ENCODE measurements at places on chromosomes 2 and 18. TPM values are rescaled to one million over a fixed set of nuclear protein-coding genes. Genes with fewer than 3 reads are reported as not detected.

- peak; percentile 70 for DNase-seq
Measured at GRCh38 chr2:239383036-239383758, 17.6 kb downstream of the HDAC4 start.

SLC5A7 gene
- total RNA-seq, result not detected

RAD51AP2 gene
- total RNA-seq, result not detected

SLC9A4 gene
- 0.14 TPM for total RNA-seq

DNA sequence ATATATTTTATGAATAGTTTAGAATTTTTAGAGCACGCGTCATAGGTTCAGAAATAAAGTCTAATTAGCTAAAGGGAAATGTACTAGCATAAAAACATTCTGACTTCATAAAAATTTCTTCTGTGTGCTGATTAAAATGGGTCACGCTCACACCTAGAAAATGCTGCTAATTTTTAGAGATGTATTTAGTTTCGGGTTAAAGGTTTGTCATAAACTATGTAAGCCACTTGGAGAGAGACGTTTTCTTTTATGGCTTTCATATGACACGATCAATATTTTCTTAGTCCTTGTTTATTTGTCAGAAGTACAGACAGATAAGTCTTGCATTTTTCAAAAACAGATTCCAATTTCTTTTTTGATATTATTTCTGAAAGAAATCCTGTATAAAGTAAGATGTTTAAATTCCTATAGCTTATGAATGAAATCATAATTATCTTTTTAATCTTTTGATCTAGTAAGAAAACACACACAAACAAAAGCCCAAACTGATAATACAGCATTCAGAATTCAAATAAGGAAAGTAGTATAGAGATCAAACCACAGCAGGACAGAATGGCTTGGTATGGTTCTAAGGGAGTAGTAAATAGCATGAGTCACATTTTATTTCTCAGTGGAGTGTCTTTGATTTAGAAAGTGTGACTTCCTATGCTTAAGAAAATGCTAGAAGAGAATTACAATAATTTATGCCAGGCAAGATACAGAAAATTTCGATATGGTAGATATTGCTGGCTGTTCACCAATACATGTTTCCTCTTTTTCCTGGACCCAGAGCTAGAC lies 236.6 kb downstream of the GPD2 start:
- no peak for DNase-seq

DDX1 gene
- total RNA-seq, result 81.3 TPM

DNA sequence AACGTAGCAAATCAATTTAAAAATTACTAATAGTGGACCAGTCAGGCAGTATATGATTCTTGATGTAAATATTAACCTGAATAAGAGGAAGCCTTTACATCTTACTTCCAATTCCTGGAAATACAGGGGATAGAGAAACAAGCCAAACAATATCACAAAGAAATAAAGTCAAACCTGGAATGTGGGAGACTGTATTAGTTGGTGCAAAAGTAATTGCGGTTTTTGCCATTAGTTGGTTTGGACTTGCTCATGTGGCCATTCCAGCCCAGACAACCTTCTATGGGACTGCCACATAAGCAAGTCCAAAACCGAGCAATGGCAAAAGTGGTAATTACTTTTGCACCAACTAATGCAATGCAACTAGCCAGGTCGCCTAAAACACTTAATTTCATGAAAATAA lies 38.9 kb upstream of the YES1 start:
- DNase-seq, result no peak

IL36RN gene
- total RNA-seq, result not detected

DNA sequence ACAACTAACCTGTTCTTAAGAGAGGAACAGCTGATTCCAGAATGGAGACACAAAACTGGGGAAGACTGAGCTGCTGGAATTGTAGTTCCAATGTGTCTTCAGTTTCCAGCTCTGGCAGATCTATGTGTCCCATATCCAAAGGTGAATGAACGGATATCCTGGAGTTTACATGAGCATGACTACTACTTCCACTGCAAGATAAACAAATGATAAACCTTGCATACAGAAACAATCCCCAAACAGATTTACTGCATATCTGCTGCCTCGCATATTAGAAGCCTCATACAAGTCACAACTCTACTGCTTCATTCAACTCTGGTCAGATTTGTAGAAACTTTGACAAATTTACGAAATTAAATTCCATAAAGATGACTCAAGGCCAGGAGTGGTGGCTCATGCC lies 15.0 kb downstream of the RTTN start:
- DNase-seq, result no peak

GRCh38 chr18:9596226-9596625 lies 18.1 kb downstream of the PPP4R1 start:
- no peak for DNase-seq

NEU2 gene
- total RNA-seq, result not detected

GRCh38 chr18:54960197-54960596 lies 936 bp upstream of the CCDC68 start:
- no peak for DNase-seq

DNA sequence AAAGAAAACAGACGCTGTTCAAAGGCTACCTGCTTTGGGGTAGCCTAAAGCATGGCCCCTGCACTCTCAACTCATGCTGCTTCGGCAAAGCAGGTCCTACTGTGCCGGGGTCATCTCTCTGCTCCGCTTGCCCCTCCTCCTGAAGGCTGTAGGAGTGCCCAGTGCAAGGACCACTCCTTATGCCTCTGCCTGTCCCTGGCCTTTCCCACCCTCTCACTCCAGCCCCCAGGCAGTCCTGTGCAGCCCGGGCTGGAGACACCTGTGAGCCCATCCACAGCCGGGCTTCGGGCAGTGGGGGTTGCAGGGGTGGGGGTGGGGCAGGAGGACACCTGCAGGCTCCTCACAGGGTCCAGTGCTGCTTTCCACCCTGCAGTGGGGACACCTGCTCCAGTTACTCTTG lies 69.1 kb downstream of the ACKR3 start:
- DNase-seq, result peak; percentile 72

DNA sequence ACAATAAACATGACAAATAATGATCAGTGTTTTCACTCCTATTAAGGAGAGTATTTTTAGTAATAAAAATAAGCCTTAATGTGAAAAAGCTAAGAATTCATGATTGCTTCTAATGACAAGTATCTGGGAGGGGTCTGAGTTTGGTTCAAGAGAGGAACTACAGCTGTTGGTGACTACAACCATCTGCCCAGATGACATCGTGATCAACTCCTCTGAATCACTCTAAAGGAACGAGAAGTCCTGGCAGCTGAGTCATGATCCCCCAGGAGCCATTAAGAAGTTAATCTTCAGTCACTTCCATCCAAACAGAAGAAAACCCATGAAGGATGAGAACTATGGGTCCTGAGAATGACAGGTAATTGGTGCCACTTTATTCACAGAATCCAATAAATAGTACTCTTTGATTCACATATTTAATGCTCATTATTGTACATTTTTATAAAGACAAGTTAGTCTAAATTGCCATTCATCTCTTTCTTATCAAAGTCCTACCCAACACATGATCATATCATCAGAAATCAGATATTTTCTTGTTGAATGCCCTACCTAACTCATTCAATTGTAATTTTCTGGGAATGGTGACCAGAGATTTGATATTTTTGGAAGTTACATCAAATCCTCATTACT lies 6.8 kb downstream of the TFPI start:
- no peak for DNase-seq

- no peak for DNase-seq
Measured at GRCh38 chr2:95667480-95667879, 75.7 kb downstream of the TRIM43 start.

ARHGAP28 gene
- total RNA-seq, result 15.6 TPM

- no peak for DNase-seq
Measured at GRCh38 chr2:216698895-216699294, 3.5 kb upstream of the IGFBP5 start.

RAB6D gene
- total RNA-seq, result not detected

- DNase-seq, result no peak
Measured at GRCh38 chr18:78849046-78849445, 130.6 kb upstream of the SALL3 start.

DNA sequence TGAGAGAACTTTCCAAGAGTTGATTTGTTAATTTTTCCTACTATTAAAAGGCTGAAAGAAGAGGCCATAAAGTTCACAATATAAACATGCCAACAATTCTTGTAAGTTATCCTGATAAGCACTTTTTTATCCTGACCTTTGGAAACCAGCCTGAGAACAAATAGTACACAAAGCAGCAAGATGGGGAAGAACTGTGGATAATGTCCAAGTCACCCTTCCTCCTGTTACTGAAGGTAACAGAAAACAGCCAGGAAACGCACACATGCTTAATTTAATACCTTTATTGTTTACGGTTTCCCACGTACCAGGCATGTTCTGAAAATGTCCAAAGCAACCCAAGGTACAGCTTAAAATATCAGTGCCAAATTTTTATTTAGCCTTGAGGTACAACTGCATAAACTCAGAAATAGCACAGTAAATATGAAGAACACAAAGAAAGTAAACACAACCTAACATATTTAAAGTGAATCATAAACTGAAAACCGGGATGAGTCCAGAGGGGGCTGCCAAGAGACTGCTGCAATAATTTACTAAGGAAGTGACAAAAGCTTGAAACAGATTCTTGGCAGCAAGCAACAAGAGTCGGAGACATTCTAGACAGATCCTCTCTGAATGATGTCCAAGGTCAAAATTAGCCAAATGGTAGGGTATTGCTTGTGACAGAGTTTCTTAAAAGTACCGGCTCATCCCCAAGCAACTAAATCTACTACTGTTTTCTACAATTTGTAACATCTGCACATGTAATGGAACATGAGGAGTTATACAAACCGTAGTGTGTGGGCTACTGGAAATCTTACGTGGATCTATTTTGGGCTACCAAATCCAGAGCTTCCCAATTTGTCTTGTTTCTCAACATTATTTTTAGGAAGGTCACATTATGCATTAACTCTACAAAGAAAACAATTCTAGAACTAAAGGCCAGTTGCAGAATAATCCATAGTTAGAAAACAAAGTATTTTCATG lies 93.2 kb downstream of the CABYR start:
- DNase-seq, result no peak

SATB2 gene
- total RNA-seq, result 9.0 TPM

DNA sequence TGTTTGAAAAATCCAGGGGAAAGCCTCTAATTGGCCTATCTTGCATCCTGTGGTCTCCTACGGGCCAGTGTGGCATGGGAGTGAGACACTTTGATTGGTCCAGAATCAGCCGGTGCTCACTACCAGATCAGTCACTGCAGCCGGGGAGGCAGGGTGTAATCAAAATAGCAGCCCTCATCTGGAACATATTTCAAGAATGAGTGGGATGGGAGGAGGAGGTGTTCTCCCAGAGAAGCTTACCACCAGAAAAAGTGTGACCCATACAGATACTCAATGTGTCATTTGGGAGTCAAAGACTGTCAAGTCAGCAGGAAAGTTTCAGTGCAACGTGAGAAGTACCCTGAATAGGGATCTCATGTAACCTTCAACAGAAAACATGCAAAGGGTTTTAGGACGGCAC lies 393.9 kb upstream of the SLC14A2 start:
- DNase-seq, result no peak

CREB1 gene
- total RNA-seq, result 67.9 TPM

PSD4 gene
- 10.5 TPM for total RNA-seq

DNA sequence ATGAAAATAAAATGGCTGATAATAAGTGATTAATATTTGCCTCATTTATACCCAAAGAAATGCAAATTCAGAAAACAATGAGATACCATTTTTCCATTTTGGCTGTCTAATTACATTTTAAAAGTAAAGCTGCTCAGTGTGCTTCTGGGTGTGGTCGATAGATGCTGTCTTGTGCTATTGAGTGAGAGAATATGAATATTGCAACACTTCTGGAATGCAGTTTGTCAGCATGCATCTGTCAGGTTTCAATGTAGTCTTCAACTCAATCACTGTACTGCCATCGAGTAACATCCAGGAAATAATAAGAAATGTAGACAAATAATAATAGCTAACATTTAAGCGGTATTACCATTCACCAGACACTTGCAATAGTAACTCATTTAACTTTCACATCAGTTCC lies 3.9 kb downstream of the IL18R1 start:
- no peak for DNase-seq

- peak; percentile 68 for DNase-seq
Measured at GRCh38 chr2:71601136-71602114, 148.1 kb downstream of the DYSF start.

ZNF521 gene
- 44.5 TPM for total RNA-seq

SAG gene
- not detected for total RNA-seq

PDE1A gene
- total RNA-seq, result 7.7 TPM

- DNase-seq, result no peak
Measured at GRCh38 chr18:35345460-35345921, 1.3 kb upstream of the ZNF24 start.

GRCh38 chr2:98514096-98514639 lies 69.5 kb downstream of the INPP4A start:
- no peak for DNase-seq

EHD3 gene
- total RNA-seq, result 17.4 TPM

GRCh38 chr2:177165721-177166711 lies 46.6 kb upstream of the HNRNPA3 start:
- no peak for DNase-seq

BCL2 gene
- total RNA-seq, result 11.6 TPM

PJVK gene
- total RNA-seq, result 2.7 TPM

DNA sequence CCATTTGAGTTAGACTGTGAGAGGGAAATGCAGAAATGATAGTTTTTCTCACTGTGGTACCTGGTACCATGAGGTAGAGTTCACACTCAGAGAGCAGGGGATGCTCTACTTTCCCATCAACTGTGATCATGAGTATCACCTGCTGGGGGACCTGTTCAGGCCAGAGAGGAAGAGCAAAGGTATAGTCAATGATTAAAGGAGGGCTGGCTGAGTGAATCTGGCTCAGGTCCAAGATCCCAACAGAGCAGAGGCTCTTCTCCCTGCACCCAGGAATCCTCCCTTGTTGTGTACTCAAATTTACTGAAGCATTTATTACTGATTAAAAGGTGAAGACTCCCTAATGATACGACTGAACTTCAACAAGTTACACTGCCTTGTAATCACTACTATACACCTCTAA lies 104.6 kb upstream of the CHRNA1 start:
- no peak for DNase-seq

POTEC gene
- not detected for total RNA-seq

- DNase-seq, result no peak
Measured at GRCh38 chr2:138359532-138359931, 142.0 kb upstream of the SPOPL start.

- DNase-seq, result no peak
Measured at GRCh38 chr2:63040586-63040985, 10.0 kb upstream of the OTX1 start.

- DNase-seq, result no peak
Measured at GRCh38 chr2:70834881-70835280, 735 bp downstream of the CD207 start.

DNA sequence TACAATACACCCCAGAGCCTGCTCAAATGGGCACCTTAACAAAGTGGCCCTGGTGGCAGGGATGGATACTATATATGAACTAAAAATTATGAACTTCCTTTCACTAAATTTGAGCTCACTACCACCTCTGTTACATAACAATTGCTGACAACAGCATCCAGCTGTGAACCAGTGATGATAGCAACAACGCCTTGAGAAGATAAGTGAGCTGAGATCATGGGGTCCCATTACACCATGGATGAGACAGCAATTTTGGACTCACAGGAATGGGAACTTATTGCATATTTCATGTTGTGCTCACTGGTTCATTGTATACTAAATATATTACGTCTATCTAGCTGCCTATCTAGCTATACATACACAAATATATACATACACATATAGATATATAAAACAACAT lies 16.9 kb upstream of the ALMS1 start:
- DNase-seq, result no peak

Measured in posterior vena cava (tissue), 2 donors.